ENCODE measurements at places on chromosomes 13 and 19.
A peak's percentile ranks its signal among the peaks of the same experiment; 100 is the strongest.

GRCh38 chr19:38317104-38317612 lies 1.4 kb upstream of the YIF1B start:
- DNase-seq = peak; percentile 26

- peak; percentile 37 for DNase-seq
Measured at GRCh38 chr19:50427997-50428425, 4.7 kb upstream of the MYBPC2 start.

DNA sequence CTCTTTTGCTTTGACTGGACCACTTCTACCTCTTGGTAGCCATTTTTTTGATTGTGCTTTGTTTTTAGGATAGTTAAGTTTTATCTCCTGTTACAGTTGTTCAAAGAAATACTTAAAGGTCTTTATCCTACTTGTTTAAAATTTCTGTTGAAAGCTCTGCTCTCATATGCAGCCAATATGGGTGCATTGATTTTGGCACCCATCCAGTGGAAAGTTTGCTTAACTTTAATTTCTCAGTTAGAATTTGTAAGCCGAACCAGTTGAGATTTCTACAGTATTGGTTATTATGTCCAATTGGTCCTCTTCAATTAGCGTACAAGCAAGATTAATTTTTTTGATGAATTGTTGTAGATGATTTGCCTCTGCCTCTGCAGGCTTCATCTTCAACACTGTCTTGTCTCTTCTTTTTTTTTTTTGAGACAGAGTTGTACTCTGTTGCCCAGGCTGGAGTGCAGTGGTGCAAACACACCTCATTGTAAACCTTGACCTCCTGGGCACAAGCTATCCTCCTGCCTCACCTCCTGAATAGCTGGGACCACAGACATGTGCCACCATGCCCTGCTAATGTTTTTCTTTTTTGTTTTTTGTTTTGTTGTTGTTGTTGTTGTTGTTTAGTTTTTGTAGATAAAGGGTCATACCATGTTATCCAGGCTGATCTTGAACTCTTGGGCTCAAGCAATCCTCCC lies 65.3 kb downstream of the MAB21L1 start:
- DNase-seq = no peak

GRCh38 chr13:48486362-48486761 lies 46.5 kb downstream of the RCBTB2 start:
- DNase-seq = no peak

- no peak for DNase-seq
Measured at GRCh38 chr13:63546524-63546923, 2130.9 kb upstream of the PCDH20 start.

DNA sequence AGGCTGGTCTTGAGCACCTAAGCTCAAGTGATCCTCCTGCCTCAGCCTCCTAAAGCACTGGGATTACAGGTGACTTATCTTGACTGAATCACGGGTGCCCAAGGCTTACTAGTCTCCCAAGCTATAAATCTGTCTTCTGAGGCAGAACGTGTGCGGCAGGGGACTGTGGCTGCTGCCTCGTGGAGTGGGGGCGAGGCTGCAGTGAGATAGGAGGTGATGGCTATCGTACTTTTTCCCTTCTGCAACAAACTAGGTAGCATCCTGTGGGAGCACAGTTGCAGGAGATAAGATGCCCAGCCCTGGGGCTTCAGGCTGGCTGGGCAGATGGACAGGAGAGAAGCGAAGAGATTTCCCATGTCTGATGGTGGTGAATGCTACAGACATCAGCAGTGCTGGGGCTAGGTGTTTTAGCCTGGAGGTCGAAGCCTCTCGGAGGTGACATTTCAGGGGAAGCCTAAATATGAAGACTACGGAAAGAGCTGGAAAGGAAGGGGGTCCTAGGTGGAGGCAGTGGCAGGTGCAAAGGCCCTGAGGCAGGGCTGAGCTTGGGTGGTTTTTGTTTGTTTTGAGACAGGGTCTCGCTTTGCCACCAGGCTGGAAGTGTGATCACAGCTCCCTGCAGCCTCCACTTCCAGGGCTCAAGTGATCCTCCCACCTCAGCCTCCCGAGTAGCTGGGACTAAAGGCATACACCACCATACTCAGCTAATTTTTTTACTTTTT lies 7.4 kb downstream of the B3GNT3 start:
- DNase-seq = no peak

DNA sequence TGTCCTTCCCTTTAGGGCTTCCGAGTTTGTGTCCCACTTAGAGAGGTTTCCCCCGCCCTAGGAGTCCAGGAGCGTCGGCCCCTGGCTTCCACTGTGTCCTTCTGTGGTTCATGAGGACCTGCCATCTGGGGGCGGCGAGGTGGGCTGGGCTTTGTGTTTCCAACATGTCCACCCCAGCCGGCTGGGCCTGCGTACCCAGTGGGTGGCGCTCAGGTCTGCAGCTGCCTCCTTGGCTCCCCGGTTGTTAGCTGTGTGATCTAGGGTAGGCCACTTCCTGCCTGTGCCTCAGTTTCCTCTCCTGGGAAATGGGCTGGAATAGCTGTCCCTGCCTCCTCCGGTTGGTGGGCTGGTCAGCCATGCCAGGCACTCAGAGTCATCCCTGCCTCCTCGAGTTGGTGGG lies 28.4 kb downstream of the KDM4B start:
- DNase-seq = no peak

- no peak for DNase-seq
Measured at GRCh38 chr13:86974995-86975328, 696.2 kb upstream of the SLITRK5 start.

DNA sequence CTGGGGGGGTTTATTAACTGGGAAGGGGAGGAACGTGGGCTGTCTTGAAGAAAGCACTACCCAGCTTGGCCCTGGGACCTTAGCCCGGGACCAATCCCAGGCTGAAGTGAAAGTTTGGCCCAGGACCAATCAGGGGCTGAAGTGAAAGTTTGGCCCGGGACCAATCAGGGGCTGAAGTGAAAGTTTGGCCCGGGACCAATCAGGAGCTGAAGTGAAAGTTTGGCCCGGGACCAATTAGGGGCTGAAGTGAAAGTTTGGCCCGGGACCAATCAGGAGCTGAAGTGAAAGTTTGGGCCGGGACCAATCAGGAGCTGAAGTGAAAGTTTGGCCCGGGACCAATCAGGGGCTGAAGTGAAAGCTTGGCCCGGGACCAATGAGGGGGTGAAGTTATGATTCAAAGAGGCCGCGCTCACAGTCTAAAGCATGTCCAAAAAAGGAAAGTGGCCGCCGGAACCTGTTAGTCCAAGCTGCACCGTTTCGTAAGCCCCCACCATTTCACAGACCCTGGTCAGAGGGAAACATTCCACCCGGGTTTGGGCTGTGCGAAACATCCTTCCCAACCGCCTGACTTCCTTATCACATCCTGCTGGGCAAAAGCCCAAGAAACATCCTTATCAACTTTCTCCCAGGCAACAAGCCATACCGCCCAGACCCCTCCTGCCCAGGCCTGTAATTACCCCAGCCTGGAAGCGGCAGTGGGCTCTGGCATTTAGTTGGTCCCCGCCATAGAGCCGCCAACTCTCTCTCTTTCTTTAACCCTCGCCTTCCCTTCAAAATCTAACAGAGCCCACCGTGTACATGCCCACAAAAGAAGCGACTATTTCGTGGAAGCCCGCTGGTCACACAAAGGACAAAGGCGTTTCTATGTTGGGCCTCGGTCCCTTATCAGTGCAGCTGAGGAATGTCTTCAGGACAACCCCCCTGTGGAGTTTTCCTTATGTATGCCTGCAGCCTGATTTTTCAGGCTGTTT lies 1.1 kb downstream of the ZNF850 start:
- peak; percentile 71 for DNase-seq

DNA sequence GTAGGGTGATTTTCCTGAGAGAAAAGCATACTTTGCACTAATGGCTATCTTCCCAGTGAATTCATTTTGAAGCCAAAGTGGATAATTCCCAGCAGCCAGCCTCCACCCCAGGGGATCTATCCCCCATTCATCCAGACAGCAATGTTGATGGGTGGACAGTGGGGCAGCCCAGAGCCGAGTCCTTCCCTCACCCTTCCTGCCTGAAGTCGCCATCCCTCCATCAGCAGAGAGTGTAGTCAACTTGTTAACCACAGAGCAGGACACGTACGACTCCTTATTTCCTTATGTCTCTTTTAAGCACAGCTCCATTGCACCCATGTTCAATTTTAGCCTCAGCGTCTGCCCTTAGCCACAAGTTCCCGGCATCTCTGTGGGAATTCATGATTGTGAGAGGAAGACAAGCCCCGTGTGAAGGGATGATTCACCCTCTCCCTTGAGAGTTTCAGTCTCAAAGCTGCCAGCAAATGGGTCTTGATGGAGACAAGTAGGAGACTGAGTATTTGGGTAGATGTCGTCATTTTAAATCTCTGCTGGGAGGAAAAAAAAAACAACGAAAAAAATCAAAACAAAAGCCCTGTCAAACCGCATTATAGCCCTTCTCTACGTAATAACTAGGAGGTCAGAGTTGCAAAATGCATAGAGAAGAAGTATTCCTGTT lies 58.3 kb upstream of the MEDAG start:
- peak; percentile 30 for DNase-seq

- peak; percentile 71 for DNase-seq
Measured at GRCh38 chr19:39506944-39507714, 7.8 kb upstream of the SELENOV start.

DNA sequence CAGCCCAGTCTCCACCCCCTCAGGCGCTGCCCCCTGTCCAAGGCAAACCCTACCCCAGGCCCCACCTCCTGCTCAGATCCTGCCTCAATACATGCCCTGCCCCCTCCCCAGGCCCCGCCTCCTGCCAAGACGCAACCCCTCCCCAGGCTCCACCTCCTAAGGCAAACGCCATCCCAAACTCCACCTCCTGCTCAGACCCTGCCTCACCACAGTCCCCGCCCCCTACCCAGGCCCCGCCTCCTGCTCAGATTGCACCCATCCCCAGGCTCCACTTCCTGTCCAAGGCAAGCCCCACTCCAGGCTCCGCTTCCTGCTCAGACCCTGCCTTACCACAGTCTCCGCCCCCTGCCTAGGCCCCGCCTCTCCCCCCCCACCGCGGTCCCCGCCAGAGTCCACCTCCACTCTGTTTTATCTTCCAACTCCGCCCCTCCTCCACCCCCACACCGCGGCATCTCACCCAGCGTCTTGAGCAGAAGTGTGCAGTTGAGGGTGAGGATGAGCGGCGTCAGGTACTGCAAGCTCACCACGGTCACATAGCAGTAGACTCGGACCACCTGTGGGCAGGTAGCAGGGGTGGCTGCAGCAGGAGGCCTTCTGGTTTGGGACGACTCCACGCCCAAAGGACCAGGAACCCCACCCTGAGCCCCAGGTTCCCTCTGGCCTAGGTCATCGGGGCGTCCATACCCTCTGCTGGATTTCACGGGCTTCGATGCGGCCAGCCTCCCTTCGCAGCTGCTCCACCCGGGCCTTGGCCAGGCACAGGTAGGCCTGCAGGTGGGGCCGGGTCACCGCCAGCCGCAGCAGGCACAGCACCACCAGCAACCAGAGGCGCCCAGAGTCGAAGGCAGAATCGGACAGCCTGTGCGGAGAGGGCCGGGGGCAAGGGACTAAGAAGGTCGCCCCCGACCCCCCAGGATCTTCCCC lies 17.7 kb downstream of the TMEM161A start:
- DNase-seq = peak; percentile 14

- peak; percentile 31 for DNase-seq
Measured at GRCh38 chr19:51016798-51017683, 2.5 kb downstream of the KLK10 start.

DNA sequence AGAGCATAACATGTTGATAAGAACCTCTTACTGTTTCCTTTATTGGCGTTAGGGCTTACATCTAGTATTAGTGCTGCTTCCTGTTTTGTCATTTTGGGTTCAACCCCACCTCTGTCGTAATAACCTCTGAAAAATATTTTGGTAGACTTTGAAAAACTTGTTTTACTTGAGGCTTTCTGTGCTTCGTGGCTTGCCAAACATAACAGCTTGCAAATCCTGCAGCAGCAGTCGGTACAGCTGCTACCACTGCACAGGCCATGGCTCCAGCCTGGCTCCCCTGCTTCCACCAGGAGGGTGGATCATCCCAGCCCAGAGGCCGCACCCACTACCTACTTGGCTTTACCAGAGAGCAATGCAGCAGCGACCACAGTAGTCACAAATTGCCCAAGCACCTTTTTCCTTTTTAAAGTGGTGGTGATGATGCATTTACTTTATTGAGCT lies 11.8 kb upstream of the CEACAM4 start:
- DNase-seq = no peak

- DNase-seq = no peak
Measured at GRCh38 chr19:46196410-46197124, 33.0 kb upstream of the IGFL1 start.

Data from activated T-cell treated with anti-CD3 and anti-CD28 coated beads, Interleukin-2, amount 50 U/mL, for 72 hours (primary cell).